ENCODE measurements at places on chromosomes 7 and 10.

DNA sequence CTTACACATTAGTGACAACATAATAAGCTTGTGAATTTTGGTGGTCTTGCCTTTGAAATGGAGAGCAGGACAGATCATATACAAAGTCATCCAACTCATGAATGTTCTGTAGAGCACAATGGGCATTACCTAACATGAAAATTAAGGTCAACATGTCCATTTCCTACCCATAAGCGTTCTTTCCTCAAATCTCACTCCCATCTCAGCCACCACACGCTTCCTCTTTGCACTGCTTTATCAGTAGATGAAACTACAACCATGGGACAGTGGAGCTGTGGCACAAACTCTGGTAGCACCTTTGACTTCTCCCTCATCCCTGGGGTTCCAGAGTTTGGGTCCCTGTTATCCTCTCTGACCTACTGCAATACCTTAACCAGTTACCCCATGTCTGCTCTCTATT lies 2.2 kb downstream of the PON2 start:
- DNase-seq = no peak

DNA sequence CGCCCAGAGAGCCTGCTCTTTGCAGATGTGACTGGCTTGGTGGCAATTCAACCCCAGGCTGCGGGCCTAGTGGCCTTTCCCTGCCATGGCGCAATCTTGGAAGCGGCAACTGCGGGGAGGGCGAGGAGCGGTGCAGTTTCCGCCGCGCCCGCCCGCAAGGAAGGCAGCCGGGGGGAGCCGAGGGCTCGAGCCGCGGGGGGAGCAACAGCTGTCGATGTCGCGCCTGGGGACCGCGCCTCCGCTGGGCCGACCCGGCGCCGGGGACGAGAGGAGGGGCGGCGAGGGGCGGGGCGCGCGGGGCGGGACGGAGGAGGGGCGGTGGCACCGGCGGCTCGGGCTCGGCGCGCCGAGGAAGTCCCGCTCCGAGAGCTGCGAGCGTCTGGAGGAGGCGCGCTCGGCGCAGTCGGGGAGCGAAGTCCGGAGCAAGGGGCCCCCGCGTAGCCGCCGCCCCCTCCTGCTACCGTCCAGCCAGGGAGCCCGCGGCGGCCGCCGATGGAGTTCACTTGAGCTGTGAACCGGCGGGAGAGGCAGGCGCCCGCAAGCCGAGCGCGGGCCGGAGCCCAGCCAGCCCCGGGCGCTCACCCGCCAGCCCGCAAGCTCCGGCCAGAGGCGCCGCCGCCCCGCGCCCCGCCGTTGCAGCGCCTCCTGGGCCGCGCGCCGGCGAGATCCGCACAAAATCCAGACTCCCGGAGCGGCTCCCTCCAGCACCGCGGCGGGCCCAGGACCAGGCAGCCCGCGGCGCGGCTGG lies 438.1 kb upstream of the GALNT17 start:
- no peak for DNase-seq

GRCh38 chr7:6026820-6027311 lies 4.3 kb upstream of the ANKRD61 start:
- no peak for DNase-seq

GRCh38 chr7:3067606-3068380 lies 24.1 kb upstream of the CARD11 start:
- DNase-seq = no peak

GRCh38 chr10:131726076-131726880 lies 174.5 kb upstream of the PPP2R2D start:
- no peak for DNase-seq

DNA sequence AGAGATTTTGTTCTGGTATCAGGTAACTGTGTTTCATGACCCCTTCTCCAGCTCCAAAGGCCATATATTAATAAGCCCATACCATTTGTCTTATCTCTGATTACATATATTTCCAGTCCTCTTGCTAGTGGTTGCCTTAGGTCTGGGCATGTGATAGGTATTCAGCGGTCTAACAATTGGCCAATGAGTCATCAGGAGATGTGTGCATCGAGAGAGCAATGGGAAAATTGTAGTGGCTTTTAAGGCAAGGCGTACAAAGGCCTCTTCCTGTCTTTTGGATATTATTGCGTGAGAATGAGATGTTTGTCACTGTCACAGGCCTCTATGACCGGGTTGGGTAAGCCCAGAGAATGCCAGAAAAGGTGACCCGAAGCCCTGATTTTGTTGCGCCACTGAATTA lies 38.6 kb upstream of the SFRP5 start:
- no peak for DNase-seq

- no peak for DNase-seq
Observed at GRCh38 chr10:119377958-119378736, 164.4 kb downstream of the RGS10 start.

GRCh38 chr7:24831240-24831639 lies 74.0 kb upstream of the GSDME start:
- DNase-seq = no peak

DNA sequence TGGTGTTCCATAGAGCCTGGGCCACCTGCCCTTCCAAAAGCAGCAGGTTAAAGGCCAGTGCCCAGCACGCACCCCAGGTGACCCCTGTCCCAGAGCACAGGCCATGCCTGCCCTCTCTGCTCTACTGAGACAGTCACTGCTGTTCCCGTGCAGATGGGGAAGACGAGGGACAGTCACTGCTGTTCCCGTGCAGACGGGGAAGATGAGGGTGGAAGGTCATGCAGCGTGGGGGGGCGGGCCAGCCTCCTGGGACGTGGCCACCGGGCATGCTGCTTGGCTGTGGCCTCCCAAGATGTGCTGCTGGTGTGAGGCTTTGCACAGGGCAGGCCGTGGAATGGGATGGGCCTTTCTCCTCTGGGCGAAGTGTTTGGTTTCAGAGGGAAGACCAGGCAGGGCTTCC lies 18.4 kb downstream of the LRRC27 start:
- DNase-seq = no peak

- no peak for DNase-seq
Observed at GRCh38 chr7:116290740-116291139, 80.4 kb downstream of the TES start.

DNA sequence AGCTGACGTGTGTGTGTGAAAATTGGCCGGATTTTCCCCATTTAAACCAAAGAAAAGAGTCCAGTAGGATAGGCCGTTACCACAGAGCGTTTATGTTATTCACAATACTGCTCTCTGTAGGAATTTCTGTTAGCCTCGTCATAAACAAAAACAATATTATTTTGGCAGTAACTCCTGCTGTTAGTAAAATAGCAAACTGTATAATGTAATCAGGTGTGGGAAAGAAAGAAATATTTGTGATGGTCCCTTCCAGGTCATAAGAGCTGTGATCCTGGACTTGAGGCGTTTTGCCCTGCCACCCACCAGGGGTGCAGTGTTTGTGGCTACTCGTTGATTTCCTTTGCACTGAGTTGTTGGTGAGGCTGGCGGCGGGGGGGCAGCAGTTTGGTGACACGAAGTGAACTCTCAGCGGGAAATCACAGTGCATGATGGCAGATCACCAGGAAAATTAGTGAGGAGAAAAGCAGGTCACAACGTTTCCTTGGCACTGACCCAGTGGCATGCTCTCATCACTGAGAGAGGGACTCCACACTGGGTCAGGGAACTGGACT lies 2.8 kb downstream of the EEPD1 start:
- DNase-seq = no peak

DNA sequence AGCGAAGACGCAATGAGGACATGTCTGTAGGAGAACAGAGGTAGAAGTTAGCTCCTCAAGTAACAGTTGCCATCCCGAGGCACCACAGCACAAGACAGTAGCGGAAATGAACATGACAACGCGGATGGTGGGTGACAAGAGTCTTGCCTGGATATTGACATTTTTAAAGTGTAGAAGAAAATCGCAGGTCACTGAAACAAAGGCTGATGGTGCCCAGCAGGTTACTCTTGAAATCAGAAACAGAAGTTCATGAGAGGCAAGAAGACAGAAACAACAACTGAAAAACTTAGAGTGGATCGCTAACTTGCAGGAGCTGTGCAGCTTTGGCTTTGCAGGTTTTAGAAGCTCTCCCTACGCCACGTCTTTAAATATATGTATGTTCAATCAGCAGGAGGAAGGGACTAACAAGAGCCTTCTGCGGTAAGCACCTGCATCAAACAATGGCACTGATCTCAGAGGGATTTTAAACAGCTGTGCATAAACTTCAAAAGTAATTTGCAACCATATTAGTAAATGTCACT lies 1.8 kb downstream of the PRKCQ start:
- DNase-seq = no peak

DNA sequence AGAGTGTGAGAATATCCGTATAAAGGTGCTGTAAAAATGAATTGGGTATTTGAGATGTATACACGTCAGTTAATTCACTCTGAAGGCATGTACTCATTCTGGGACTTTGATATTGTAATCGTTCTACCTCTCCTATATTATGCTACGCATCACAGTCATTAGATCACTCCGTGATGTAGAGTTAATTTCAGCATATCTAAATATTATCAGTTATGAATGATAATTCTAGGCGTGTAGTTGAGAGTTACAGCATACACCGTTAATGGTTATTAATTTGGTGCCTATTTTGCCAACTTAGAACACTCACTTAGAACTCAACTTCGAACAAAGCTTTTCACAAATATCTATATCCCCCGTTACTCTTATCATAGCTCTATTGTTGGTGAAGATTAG lies 477 bp upstream of the MCU start:
- DNase-seq = no peak

GRCh38 chr7:22823142-22823497 lies 471 bp upstream of the TOMM7 start:
- DNase-seq = no peak

GRCh38 chr7:120680985-120681384 lies 177.0 kb downstream of the TSPAN12 start:
- no peak for DNase-seq

GRCh38 chr10:75632805-75633462 lies 201.5 kb downstream of the LRMDA start:
- no peak for DNase-seq

DNA sequence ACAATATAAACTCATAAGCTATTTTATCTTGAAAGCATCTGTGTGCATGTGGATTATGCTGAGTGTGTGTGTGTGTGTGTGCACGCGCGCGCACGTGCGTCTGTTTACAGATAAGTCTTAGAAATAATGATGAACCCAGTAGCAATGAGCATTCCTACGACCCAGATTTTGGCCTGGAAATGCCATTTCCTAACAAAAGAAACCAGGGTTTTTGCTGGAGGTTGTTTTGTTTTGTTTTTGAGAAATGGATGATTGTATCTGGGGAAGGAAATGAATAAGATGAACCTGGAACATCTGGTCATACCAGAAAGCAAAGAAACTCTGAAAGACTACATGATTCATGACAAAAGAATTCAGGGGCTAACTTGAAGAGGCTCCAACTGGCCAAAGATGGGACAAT lies 22.1 kb upstream of the LMOD2 start:
- DNase-seq = no peak

- DNase-seq = no peak
Observed at GRCh38 chr10:77498210-77498609, 139.4 kb downstream of the KCNMA1 start.

GRCh38 chr10:90860790-90861189 lies 3.0 kb upstream of the HTR7 start:
- DNase-seq = no peak

DNA sequence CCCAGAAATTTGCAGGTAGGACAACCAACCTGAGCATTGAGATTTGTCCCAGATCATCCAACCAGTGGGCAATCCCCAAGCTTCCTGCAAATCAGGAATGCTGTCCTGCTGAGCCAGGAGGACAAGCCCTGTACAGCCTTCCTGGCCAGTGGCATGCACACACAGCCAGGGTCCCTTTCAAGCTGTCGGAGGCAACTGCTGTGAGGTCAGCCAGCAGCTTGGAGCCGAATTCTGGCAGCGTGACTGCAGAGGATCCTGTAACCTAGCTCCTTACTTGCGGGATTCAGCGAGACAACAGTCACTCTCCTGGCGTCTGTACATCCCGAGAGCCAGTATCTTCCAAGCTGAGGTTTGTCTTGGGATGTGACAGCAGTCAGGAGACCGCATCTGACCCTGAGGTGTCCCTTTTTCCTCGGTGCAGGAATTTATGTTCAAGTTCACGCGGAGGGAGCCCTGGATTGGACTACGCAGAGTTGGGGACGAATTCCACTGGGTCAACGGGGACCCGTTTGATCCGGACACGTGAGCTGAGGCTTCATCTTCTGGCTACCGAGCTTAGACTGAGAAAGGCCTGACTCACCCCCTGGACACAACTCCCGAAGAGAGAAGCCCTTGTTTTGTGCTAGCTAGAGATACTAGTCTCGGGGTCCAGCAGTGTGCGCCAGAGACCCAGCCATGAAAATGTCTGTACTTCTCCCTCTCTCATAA lies 18.3 kb downstream of the CLEC2L start:
- no peak for DNase-seq

DNA sequence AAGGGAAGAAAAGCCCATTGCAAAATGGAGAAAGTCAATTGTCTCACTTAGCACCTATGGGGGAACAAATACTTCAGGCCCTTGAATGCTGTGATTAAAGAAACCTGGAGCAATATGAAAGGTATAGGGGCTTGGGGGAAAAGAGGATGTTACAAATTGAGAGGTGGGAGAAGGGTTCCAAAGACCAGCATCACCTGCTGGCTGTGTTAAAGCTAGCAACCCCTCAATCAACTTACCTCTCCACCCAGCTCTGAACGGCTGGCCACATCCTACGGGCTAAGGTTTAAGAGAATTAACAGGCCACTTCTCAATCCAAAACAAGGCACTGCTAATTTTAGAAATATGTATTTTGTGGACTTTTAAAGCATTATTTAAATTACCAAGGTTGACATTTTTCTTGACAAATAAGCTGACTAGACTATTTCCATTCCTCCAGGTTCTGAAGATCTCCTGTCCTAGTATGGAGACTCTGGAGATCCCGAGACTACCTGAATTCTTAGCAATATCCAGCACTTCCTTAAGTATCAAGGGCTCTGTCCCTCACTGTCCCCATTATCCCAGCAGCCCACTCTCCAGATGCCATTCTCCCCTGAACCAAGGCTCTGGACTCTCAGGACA lies 976 bp upstream of the H2BK1 start:
- DNase-seq = no peak

- no peak for DNase-seq
Observed at GRCh38 chr7:77441046-77441445, 24.9 kb upstream of the GSAP start.

GRCh38 chr10:93462881-93463280 lies 19.3 kb downstream of the MYOF start:
- no peak for DNase-seq

DNA sequence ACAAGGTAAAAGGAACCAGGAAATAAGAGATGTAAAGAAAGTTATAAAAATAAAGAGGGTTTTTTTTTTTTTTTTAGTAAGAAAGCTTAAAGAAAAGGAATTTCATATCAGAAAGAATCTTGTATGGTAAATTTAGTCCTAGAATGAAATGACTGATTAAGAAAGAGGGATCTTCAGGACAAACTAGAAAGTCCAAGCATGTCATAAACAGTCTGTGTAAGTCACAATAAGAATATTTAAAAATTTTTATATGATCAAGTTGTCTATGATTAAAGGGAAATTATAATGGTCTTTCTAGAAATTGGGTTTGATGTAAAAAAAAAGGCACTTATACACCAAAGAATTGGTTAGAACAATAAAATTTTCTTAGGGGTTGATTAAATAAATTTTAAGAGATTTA lies 289.5 kb downstream of the XPNPEP1 start:
- DNase-seq = no peak

- DNase-seq = no peak
Observed at GRCh38 chr10:71638064-71638821, 81.3 kb downstream of the C10orf105 start.

Data from kidney glomerular epithelial cell (primary cell).